Bronchus fibroblast of lung (primary cell): ENCODE measurements at places on chromosomes 2 and 18. TPM values are rescaled to one million over a fixed set of nuclear protein-coding genes. Genes with fewer than 3 reads are reported as not detected.

The MC4R gene
- total RNA-seq, result 0.15 TPM in 1 of 2 replicates, not detected in the other

The COMMD1 gene
- 55.4 and 56.7 TPM in 2 replicates for total RNA-seq

The TMEM200C gene
- total RNA-seq, result 1.3 and 1.5 TPM in 2 replicates

The UGT1A6 gene
- total RNA-seq, result not detected in 2 replicates

The CD207 gene
- total RNA-seq, result not detected in 2 replicates

The NT5C1B gene
- not detected in 2 replicates for total RNA-seq

The SLC20A1 gene
- 49.7 and 51.4 TPM in 2 replicates for total RNA-seq

The RGPD4 gene
- not detected in 2 replicates for total RNA-seq

The REG3A gene
- total RNA-seq, result not detected in 2 replicates

The STEAP3 gene
- total RNA-seq, result 30.8 and 31.2 TPM in 2 replicates

The ORMDL1 gene
- 36.3 and 40.9 TPM in 2 replicates for total RNA-seq

The LYG2 gene
- not detected in 2 replicates for total RNA-seq

The SCYGR4 gene
- not detected in 2 replicates for total RNA-seq

The CCL20 gene
- total RNA-seq, result 1.5 and 2.2 TPM in 2 replicates

The CPLX4 gene
- total RNA-seq, result not detected in 2 replicates

The IRS1 gene
- total RNA-seq, result 43.2 and 43.6 TPM in 2 replicates

The GATA6 gene
- 9.8 and 10.9 TPM in 2 replicates for total RNA-seq

The DNAJC5G gene
- not detected in 2 replicates for total RNA-seq

The VSNL1 gene
- 0.17 and 1.0 TPM in 2 replicates for total RNA-seq

The SP140 gene
- 0.74 and 2.0 TPM in 2 replicates for total RNA-seq

The SPATA3 gene
- not detected in 2 replicates for total RNA-seq

The SCN3A gene
- 0.15 and 0.17 TPM in 2 replicates for total RNA-seq

The SERPINB3 gene
- total RNA-seq, result not detected in 2 replicates

The UBE2E3 gene
- total RNA-seq, result 118 and 123 TPM in 2 replicates

The CROCC2 gene
- not detected in 2 replicates for total RNA-seq

The LRRTM4 gene
- total RNA-seq, result not detected in 2 replicates

The ATG16L1 gene
- total RNA-seq, result 14.3 and 16.4 TPM in 2 replicates

The KLHL41 gene
- total RNA-seq, result 0.30 and 0.34 TPM in 2 replicates

The NCKAP5 gene
- total RNA-seq, result under 0.01 and 0.15 TPM in 2 replicates

The ABCG5 gene
- not detected in 2 replicates for total RNA-seq

The ALKAL2 gene
- not detected in 2 replicates for total RNA-seq

The DLX2 gene
- 0.15 TPM in 1 of 2 replicates, not detected in the other for total RNA-seq

The DYSF gene
- under 0.01 TPM in 1 of 2 replicates, not detected in the other for total RNA-seq

The SCN7A gene
- total RNA-seq, result 0.74 and 0.84 TPM in 2 replicates

The SAG gene
- total RNA-seq, result not detected in 2 replicates

The TUBA3E gene
- total RNA-seq, result not detected in 2 replicates

The RIT2 gene
- total RNA-seq, result not detected in 2 replicates

The ASXL3 gene
- 0.34 and 0.45 TPM in 2 replicates for total RNA-seq

The VWA3B gene
- not detected in 2 replicates for total RNA-seq

The TMEM247 gene
- total RNA-seq, result not detected in 2 replicates

The CXCR1 gene
- not detected in 2 replicates for total RNA-seq

The MAL gene
- total RNA-seq, result not detected in 2 replicates

The AGXT gene
- 0.15 TPM in 1 of 2 replicates, not detected in the other for total RNA-seq

The MOCOS gene
- 6.1 and 6.4 TPM in 2 replicates for total RNA-seq

The AQP4 gene
- total RNA-seq, result not detected in 2 replicates

The PAIP2B gene
- 0.45 and 0.67 TPM in 2 replicates for total RNA-seq

The PJVK gene
- total RNA-seq, result 0.84 and 0.89 TPM in 2 replicates
